ENCODE measurements at places on chromosomes 11 and 22.

DNA sequence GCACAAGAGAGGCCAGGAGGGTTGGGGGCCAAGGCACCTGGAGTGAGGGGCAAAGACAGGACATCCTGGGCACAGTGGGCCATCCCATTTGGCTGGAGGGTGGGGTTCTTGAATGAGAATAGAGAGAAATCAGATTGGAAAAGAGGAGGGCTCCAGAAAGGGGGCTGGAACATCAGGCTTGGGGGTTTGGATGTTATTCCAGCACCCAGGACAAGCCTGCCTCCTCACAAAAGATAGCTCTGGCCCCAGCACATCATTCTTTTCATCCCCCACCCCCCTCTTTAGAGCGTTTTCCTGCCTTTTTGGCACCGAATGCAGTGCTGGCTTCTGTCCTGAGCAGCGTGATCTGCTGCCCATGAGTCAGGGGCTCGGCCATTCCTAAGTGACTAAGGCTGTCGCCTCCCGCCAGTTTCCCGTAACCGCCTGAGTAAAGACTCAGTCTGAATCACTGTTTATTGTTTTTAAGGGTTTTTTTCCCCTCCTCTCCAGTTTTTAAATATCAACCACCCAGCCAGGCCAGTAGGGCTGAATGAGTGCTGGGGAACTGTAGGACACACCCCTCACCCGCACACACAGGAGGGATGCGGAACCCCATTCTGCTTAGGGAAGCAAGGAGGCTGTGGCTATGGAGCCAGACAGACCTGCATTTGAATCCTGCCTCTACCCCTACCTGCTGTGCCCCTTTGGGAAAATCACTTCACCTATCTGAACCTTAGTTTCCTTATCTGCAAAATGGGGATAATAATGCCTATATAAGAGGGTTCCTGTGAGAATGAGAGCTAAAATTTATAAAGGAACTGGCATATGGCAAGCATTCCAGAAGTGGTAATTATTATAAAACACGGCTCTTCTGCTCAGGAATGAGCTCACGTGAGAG, 32.4 kb upstream of the NAV2 start:
- peak; percentile 82 for DNase-seq

DNA sequence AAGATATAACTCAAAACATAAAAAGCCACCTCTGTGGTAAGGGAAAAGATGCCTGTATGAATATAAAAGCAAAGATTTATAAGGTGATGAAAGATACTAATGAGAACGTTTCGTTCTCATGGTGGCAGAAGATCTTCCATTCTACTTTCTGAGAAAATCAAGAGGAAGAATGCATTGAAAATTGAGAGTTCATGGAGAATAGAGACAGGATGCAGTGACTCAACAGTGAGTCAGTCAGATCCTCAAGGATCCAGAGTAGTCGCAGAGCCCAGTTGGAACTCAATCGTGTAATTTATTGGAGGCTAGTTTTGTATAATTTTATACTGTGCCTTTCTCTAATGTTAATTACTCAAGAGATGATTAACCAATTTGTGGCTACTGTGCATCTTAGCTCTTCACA, 73.3 kb downstream of the ENTHD1 start:
- DNase-seq: peak; percentile 16

DNA sequence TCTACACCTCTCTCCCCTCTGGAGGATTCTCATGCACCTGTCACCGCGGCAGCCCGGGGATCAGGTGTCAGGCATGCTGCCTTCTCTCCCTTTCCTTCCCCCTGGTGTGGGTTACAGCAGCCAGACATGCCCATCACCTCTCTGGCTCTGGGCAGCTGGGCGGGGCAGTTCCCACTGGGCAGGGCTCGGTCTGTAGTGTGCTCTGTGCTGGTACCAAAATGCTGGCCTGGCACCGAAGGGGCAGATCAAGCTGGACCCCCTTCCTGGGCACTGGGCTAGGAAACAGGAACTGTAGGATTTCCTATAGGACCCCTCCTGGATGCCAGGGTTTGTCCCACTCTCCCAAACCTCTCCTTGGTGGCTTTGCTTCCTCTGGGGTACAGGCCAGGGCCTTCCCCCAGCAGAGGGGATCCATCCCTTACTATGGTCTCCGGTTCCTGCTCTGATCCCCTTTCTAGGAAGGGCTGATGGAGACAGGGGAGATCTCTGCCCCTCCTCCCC, 821 bp downstream of the GAL3ST1 start:
- DNase-seq: no peak

DNA sequence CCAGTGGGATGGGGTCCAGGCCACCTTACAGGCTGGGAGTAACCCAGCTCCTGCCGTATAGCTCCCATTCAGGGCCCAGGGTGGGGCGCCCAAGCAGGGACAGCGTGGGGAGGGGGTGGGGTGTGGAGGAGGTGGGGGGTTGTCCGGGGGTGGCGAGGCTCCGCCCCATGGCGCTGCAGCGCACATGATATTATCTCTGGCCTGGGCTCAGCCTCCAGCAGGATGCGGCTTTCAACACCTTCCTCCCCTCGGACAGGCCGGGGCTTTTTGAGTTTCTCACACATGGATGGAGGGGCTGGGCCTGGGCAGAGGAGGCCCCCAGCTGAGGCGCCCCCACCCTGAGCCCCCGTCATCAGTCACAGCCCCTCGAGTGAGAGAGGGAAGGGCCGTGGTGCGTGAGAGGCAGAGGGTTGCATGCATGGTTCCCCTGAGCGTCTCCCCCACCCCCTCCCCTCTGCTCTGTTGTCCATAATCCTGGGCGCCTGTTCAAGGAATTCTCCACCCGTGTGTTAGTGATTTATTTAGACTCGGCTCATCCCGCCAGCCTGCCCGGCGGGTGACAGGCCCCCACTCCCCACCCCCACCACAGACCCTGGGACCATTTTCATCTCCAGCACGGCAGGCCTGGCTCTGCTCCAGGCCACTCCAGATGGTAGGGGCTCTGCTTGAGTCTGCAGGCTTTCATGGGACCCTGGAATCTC, 44.9 kb downstream of the WNT11 start:
- DNase-seq: no peak

DNA sequence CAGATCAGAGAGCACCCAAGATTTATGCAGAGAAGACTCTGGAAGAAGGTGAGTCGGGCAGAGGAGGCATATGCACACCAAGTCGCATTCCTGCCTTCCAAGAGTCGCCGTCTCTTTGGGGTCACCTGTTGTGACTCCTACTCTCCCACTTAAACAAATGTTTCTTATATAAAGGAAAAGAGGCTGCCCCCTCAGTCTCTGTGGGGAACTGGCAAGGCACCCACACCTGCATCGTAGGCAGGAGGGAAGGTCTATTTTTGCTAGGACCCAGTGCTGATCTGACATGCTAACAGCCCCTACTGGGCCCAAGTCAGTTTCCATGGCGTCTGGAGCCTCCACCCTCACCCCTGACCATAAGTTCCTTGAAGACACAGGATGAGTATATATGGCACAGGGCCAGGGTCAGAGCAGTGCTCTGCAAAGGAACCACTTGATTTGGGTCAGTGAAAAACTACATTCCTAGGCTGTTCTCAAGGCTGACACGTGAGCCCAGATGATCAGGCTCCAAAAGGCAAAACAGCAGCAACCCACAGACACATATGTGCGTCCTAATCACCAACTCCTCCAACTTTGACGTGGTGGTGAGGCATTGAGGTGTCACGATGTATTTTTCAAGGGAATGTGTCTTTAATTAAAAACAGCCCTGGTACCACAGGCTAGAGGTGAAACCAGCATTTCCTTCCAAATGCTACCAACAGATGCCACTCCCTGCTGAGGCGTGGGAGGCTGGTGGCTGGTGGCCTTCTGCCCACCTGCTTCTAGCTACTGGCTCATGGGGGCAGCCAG, 55.6 kb upstream of the CSNK2A3 start:
- no peak for DNase-seq

- no peak for DNase-seq
Measured at GRCh38 chr11:13128354-13128753, 119.2 kb downstream of the RASSF10 start.

- DNase-seq: no peak
Measured at GRCh38 chr11:43212279-43212678, 99.5 kb upstream of the API5 start.

GRCh38 chr22:37243402-37244113, 511 bp downstream of the RAC2 start:
- no peak for DNase-seq

DNA sequence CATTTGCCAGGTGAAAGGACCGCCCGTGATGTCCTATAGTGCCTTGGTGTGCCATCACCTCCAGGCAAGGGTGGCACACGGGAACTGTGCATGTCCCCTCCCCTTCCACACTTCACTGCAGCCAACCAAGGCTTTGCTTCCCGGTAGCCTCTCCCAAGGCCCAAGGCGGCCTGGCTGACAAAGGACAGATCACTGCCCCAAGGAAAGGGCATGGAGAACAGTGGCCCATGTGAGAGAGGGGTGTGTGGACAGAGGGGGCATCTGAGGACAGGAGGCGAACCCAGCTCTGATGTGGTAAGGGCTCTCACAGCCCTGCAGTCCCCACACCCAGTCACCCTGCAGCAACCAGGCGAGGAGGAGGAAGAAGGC, 50.4 kb downstream of the RPUSD4 start:
- DNase-seq: no peak

- DNase-seq: no peak
Measured at GRCh38 chr11:5712507-5712906, 22.9 kb downstream of the TRIM22 start.

GRCh38 chr22:16965083-16965482, 42.9 kb downstream of the GAB4 start:
- no peak for DNase-seq

GRCh38 chr11:84012171-84012826, 726.1 kb upstream of the CCDC90B start:
- no peak for DNase-seq

DNA sequence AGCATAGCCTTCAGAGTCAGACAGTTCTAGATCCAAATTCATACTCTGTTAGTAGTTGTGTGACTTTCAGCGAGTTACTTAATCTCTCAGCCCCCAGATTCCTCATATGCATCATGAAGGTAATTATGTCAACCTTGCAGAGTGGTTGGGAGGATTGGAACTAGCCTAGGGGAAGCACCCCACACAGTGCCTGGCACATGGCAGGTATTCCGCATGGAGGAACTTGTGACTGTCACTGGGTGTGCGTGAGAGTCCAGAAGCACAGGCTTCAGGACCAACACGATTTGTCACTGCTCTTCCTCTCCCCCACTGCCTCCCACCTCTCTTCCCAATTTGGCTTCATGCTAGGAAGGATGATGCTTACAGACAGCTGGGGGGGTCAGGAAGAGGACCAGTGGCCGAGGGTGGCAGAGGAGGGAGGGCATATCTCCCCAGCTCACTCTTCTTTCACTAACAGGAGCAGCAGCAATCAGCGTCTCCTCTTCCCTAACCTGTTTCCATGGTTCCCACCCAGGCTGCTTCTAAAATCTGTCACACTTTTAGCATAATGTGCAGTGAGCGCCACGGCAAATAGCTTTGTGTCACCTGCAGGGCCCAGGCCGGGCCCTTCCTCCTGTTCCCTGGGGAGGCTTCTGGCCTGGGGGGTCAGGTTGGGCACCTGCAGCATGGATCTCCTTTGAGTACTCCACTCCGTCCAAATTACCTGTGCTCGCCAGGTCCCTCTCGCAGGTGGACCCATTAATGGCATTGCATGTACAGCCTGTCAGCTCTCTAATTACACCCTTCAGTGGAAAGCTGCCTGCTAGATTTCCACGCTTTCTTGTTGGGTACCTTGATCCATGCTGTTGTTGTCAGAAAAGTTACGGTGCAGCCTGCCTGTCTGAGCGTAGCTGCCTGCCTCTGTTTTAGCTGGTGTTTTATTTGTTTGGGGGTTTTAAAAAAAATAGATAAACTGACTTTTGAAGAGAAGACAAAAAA, 400.4 kb downstream of the NXPE2 start:
- no peak for DNase-seq

GRCh38 chr22:49460592-49461281, 366.9 kb downstream of the BRD1 start:
- no peak for DNase-seq

- DNase-seq: no peak
Measured at GRCh38 chr11:64677441-64678023, 45.5 kb downstream of the NRXN2 start.

DNA sequence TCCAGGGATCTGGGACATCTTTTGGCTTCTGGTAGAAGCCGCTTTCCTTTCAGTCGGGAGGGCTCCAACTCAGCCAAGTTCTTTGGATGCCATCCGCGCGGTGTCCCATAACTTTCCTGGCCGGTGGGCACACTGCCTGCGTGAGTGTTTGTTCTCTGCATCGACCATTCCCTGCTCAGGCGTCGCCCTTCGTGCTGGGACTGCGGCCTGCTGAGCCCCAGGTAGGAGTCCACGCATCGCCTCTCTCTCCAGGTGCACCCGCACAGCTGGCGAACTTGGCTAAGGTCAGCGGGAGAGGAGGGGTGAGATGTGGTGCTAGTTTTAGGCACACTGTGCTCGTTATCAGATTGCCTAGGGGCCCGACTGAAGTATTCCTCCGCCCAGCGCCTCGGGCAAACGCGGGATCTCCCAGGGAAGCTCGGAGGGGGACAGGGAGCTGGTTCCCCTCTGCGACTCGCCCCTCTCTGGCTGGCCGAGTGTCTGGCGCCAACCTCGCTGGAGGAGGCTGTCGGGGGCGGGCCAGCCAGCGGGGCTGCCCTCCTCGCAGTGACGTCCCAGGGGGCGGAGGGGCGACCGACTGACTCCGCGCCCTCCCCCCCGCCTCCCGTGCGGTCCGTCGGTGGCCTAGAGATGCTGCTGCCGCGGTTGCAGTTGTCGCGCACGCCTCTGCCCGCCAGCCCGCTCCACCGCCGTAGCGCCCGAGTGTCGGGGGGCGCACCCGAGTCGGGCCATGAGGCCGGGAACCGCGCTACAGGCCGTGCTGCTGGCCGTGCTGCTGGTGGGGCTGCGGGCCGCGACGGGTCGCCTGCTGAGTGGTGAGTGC, at the start of gene LAYN:
Gene LAYN (plus strand): TSS at position 607 of the 823 bp plus-strand sequence. CDS start 124 bp downstream, at position 731.
- DNase-seq: peak; percentile 40

DNA sequence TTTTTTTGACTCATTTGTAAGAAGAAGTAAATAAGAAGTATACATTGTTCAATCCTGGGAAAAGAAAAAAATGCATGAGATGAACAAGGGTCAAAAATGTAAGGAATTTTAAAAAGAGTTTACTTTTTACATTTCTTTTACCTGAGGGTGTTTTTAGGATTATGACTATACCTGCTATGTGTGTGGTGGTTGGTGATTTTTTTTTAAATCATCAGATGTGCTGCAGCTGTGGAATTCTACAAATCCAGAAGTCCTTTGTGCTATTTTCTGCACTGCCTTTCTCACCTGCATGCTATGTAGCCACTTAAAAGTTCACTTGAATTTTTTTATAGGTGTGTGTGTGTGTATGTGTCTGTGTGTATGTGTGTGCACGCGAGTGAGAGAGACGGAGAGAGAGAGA, 185.3 kb downstream of the FAT3 start:
- no peak for DNase-seq

DNA sequence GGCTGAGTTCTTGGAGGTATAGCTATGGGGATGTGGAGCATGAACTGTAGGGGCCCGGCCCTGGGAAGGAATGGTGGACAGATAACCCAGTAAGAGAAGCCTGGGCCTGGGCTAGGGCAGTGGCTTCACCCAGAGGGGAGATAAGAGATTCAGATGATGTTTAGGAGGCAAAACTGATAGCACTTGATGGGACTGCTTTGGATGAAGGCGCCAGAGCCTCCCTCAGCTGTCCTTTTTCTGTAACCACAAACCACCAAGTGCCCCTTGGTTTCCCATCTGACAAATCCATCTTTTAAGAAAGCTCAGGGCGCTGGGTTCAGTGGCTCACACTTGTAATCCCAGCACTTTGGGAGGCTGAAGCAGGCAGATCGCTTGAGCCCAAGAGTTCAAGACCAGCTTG, 23.4 kb downstream of the RELT start:
- DNase-seq: no peak
